ENCODE measurements at places on chromosomes 13 and 19. TPM values are rescaled to one million over a fixed set of nuclear protein-coding genes. Genes with fewer than 3 reads are reported as not detected.

UBE2L5 gene
- not detected for total RNA-seq

CEACAM1 gene
- total RNA-seq = 8.3 TPM

ZNF763 gene
- 1.3 TPM for total RNA-seq

OVOL3 gene
- not detected for total RNA-seq

WDR88 gene
- not detected for total RNA-seq

DENND1C gene
- total RNA-seq = 1.1 TPM

WDR62 gene
- 0.59 TPM for total RNA-seq

CYP2A7 gene
- total RNA-seq = 7.4 TPM

SERP2 gene
- total RNA-seq = 2.8 TPM

CYP4F11 gene
- total RNA-seq = 77.4 TPM

ZNF443 gene
- 2.6 TPM for total RNA-seq

TMEM38A gene
- total RNA-seq = 3.8 TPM

TMIGD2 gene
- 0.50 TPM for total RNA-seq

ZNF837 gene
- 2.1 TPM for total RNA-seq

TSC22D1 gene
- total RNA-seq = 30.7 TPM

MIR17HG gene
- 7.7 TPM for total RNA-seq

URAD gene
- total RNA-seq = not detected

CABP5 gene
- total RNA-seq = not detected

IZUMO4 gene
- 1.2 TPM for total RNA-seq

ETFB gene
- total RNA-seq = 129 TPM

KIR3DL2 gene
- not detected for total RNA-seq

ZNF677 gene
- 6.8 TPM for total RNA-seq

POU4F1 gene
- not detected for total RNA-seq

SYNGR4 gene
- not detected for total RNA-seq

NDUFA11 gene
- 127 TPM for total RNA-seq

PPP1R15A gene
- 13.2 TPM for total RNA-seq

ZNF614 gene
- total RNA-seq = 4.7 TPM

THSD1 gene
- total RNA-seq = 1.1 TPM

FCAR gene
- total RNA-seq = 2.4 TPM

MCF2L gene
- total RNA-seq = 12.8 TPM

SYCN gene
- total RNA-seq = not detected

PINLYP gene
- 4.3 TPM for total RNA-seq

HSPB6 gene
- 2.7 TPM for total RNA-seq

KCNK6 gene
- 3.0 TPM for total RNA-seq

SLC5A5 gene
- total RNA-seq = 0.09 TPM

GJA3 gene
- 0.05 TPM for total RNA-seq

KLK13 gene
- not detected for total RNA-seq

Data from liver (tissue), 10 donors.